IMR-90 (cell line): ENCODE measurements at places on chromosomes 11 and 22.

- DNase-seq: no peak
These were observed 48.7 kb downstream of the TENM4 start for GRCh38 chr11:79392161-79392560.

DNA sequence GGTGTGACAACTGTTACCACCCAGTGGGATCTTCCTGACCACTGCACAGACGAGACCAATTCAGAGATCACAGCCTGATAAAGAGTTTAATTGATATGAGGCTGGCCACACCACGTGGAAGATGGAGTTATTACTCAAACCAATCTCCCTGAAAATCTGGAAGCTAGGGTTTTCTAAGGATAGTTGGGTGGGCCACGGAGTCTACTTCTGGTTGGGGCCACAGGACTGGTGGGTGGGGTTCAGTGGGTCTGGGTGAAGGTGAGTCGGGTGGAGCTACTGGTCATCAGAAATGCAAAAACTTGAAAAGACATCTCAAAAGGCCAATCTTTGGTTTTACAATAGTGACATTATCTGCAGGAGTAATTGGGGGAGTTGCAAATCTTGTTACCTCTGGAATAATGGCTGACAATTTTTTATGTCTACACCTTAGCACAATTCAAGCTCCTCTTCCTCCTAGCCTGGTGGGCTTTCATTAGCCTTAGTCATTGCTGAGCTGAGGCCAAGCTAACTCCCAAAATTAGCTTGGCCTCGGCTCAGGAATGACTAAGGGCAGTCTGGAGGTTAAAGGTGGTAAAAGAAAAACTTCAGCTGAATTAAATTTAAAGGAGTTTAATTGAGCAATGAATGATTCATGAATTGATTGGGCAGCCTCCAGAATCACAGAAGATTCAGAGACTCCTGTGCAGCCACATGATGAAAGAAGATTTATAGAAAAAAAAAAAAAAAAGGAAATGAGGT is 13.1 kb downstream of the C11orf96 start:
- DNase-seq: peak; percentile 10

DNA sequence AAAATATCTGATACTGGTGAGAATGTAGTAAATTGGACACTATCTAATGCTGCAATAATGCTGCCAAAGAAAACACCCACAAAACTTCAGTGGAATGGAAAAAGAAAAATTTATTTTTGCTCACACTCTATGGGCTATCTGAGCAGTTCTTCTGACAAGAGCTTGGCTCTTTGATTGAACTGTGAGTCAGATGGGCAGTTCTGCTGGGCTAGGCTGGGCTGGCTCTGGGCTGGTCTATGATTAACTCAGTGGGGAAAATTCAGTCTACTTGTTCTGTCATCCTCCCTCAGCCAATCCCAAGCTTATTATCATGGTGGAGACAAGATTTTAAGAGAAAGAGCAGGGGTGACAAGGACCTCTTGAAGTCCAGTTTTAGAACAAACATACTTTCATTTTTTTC is 1404.8 kb downstream of the LRRC4C start:
- no peak for DNase-seq

DNA sequence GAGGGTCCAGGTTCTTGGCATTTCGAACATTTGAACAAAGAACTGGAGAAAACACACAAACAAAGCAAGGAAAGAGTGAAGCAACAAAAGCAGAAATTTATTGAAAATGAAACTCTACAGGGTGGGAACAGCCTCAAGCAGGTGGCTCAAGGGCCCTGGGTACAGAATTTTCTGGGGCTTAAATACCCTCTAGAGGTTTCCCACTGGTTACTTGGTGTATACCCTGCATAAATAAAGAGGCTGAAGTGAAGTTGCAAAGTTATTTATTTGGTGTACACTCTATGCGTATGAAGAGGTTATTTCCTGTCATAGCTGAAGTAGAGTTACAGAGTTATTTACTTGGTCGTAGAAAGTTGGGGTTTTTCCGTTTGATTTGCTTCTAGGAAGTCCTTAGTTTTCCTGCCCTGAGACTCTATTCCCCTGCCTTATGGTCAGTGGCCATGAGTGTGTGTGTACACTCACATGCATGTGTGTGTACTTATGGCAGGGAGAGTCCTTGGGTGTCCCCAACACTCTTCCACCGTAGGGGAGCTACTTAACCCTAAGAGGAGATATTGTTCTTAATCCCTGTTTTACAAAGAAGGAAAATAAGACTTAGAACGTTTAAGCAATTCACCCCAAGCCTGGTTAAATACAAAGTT is 5.6 kb upstream of the SMCO4 start:
- DNase-seq: no peak

DNA sequence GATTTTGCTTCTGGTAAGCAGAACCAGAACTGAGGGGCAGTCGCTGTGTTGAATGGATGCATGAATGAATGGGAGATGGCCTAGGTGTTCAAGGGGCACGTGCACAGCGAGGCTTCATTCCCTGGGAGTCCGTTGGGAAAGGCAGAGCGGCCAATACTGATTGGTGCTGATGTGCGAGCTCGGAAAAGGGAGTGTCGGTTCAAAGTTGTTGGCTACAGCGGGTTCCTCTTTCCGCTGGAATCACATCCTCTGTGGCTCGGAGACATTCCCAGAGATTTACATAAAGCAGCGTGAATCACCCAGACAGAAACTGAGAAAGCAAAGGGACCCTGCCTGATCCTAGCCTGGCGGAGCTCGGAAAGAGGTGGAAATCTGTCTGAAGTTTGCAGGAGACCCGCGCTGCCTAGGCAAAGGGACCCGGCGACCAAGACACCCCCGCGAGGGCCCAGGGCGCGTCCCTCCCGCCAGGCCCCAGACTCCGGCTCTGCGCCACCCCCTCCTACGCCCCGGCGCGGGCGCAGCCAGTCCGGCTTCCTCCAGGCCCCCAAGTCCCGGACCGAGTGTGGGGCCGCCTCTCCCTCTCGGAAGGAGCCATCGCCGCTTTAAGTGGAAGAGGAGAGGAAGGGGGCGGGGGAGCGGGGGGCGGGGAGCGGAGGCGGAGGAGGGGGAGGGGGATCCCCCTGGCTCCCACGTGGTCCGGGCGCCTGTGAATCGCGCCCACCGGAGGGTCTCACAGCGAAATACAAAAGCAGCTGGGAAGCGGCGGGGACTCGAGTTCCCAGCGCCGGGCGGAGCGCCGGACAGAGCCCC is at the start of gene FJX1:
Gene FJX1, plus strand, starts transcription at position 774 of the 810 bp plus-strand sequence. CDS start 177 bp downstream, outside the sequence.
- DNase-seq: peak; percentile 95

- no peak for DNase-seq
These were observed 283.0 kb downstream of the RAB38 start for GRCh38 chr11:87892291-87892690.

DNA sequence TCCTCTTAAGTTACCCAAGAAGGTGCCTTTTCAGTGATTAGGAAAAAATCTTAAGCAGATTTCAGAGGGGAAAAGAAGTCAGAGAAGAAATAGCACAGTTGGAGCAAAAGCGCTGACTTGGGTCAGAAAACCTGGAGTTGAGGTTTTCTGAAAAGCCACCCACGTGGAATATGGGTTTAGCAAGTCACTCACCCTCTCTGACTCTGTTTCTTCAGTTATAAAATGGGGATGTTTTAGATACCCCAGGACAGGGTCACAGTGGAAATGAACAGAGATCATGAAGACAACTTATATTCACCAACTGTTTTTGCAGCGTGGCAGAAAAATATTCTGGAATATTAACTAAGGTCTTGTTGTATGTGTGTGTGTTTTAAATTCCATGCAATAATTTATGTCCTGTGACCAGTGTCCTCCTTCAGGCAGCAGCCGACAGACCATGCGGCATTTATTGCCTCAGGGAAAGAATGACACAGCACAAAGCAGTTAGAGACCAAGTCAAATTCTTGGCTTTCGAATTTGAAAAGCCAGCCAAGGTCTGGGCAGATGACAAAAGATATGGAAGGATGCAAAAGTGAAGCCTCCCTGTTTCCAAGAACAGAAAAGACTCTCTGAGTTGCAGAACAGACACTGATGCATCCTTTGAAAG is 119.9 kb downstream of the MIAT start:
- DNase-seq: peak; percentile 5
